ENCODE measurements at places on chromosomes 4 and X.

GRCh38 chr4:152696764-152697261 is 17.0 kb upstream of the TMEM154 start:
- DNase-seq: no peak

- no peak for DNase-seq
These were observed 9.6 kb upstream of the TMSB4X start for GRCh38 chrX:12965131-12965940.

GRCh38 chr4:159175085-159175988 is 72.5 kb downstream of the RAPGEF2 start:
- peak; percentile 65 for DNase-seq

- no peak for DNase-seq
These were observed 1.8 kb downstream of the EPHA5 start for GRCh38 chr4:65668201-65669089.

GRCh38 chr4:159278399-159278798 is 175.5 kb downstream of the RAPGEF2 start:
- DNase-seq: no peak

DNA sequence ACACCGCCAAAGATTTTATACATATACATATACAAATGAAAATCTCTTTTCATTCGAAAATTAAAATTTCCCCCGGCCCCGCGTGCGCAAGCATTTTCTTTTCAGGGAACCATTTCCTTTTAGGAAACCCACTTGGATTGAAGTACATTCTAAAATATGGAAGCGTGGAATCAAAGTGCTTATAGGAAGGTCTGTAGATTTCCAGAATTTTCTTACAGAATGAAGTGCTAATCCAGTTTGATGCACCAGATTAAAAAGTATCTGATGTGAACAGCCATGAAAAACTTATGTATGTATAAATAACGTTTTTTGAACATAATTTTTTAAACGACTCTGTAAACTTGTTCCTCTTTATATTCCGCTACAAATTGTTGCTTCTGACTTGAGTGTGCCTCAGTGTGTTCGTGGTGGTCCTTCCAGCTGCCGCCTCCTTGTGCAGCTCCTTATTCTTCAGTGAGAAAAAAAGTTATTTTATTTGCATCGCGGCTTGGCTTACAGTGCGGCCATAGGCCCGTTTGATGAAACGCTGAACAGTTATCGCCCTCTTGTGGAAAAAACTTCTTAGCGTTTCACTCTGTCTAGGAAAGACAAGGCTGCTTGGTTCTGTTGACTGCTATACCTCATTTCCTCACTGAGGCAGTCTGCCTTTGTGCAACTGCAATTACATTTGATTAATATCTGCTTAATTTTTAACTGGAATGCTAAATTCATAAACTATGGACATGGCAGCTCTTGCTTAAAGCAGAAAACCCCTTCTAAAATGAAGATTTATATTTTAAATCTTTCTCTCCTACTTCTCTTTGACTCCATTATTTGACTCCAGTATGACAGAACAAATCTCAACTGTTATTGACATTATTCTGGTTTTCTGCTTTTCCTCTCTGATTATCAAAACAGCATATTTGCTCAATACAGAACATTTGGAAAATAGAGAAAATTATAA is 4.7 kb upstream of the NKX6-1 start:
- peak; percentile 76 for DNase-seq

GRCh38 chr4:93334003-93334402 is 494.6 kb upstream of the ATOH1 start:
- DNase-seq: no peak

DNA sequence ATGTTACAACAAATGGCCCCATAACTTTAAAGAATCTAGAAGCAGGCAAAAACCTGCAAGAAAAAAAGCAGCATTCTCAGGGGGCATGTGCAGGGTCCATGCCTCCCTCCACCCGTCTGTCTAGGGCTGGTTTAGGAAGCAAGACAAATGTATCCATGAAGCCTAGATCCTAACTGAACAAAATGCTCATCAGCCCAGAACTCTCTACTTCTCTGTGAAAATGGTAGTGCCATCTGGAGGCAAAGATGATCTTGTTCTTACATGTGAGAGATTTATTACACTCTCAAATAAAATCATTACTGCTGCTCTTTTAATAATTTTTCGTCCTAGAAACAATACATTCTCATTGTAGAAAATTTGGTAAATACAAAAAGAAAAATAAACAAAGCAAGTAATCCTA is 26.7 kb downstream of the NR3C2 start:
- DNase-seq: no peak

- DNase-seq: no peak
These were observed 249.3 kb downstream of the ANKRD50 start for GRCh38 chr4:124462954-124463828.

- DNase-seq: peak; percentile 55
These were observed 312.8 kb downstream of the TENM3 start for GRCh38 chr4:182555997-182556418.

- no peak for DNase-seq
These were observed 129.5 kb upstream of the INPP4B start for GRCh38 chr4:142975618-142976017.

DNA sequence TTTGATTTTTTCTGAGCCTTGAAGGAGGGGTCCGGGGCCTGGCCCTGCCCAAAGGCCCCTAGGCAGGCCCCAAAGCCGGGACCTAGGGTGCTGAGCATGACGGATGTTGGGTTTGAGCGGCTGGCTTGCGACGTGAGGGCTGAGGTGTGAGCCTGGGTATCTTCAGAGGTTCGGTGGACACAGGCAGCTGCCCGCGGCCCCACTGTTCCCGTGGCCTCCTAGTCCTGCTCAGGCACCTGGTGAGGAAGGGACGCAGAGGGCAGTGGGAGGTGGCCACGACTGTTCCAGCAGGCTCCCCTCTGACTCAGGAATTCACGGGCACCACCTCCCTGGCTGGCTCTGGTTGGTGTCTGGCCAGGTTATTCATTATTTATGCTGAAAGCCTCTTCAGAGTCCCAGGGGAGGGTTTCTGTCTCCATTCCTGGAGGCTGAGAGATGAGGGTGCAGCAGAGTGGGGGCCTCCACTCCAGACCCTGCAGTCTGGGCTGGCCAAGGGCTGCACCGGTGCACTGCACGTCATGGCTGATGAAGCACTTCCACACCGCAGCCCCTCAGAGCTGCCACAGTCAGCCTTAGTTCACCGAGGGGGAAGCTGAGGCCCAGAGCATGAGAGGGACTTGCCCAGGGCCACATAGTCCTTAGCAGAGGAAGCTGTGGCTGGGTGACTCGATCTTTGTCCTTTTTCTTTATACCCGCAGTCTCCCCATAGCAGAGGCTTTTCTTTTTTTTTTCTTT is 2.2 kb downstream of the MSANTD1 start:
- DNase-seq: peak; percentile 63

DNA sequence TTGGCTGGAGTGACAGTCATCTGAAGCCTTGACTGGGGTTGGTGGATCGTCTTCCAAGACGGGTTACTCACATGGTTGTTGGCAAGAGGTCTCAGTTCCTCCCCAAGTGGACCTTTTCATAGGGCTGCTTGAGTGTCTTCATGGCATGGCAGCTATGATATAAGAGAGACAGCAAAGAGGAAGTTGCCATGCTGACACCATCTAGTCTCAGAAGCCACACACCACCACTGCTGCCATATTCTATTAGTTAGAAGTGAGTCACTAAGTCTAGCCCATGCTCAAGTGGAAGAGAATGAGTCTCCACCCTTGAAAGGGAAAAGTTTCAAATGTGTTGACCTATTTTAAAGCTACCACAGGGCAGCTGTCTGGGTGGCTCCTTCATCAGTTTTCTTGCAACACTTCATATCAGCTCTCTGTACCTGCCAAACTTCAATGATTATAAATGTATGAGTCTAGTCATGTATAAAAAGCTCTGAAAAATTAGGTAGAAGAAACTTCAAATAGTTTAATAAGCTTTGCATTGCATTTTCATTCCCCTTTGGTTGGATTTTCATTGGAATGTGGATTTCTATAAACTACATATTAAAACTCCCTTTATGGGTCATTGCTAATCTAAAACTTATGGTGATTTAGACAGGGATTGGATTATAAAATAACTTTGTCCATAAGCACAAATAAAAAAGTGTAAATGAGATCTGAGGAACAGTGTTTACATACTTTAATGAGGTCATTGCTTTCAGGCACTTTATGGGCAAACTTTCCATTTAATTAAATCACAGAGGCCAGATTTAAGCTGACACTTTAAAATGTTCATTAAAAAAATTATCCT is 68.0 kb upstream of the ATXN3L start:
- no peak for DNase-seq

GRCh38 chrX:40058719-40059118 is 39.0 kb downstream of the BCOR start:
- no peak for DNase-seq

GRCh38 chr4:51918251-51918650 is 75.3 kb downstream of the DCUN1D4 start:
- no peak for DNase-seq

DNA sequence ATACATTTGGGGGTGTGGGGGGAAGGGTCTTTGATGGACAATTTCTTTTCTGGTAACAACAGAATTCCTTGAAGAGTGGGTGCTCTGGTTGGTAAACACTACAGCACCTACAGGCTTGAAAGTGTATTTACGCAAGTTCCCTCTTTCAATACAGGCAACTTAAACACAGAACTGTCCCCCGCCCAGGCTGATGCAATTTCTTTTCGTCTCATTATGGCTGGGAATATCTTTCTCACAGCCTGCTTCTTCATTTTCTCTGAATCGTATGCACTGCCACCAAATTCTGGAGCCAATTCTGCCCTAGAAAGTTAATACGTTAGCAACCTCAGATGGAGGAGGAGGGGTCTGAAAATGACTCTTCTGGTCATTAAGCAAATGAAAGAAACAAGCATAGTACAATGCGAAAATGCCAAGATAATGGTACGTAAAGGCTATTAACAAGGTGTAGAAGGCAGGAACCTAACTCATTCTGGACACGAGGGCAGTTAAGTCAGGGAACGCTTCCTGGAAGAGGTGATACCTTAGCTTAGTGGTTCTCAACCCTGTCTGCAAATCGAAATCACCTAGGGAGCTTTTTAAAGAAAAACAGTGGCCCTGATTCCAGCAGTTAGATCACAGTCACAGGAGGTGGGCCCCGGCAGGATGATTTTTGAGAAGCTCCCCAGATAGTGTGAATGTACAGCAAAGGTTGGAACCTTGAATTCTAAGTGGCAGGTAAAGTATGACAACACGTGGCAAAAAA is 1.0 kb downstream of the AGA start:
- peak; percentile 15 for DNase-seq

GRCh38 chrX:17415242-17415810 is 40.3 kb downstream of the NHS start:
- DNase-seq: no peak

- no peak for DNase-seq
These were observed 36.0 kb upstream of the CD99L2 start for GRCh38 chrX:150934453-150934852.

DNA sequence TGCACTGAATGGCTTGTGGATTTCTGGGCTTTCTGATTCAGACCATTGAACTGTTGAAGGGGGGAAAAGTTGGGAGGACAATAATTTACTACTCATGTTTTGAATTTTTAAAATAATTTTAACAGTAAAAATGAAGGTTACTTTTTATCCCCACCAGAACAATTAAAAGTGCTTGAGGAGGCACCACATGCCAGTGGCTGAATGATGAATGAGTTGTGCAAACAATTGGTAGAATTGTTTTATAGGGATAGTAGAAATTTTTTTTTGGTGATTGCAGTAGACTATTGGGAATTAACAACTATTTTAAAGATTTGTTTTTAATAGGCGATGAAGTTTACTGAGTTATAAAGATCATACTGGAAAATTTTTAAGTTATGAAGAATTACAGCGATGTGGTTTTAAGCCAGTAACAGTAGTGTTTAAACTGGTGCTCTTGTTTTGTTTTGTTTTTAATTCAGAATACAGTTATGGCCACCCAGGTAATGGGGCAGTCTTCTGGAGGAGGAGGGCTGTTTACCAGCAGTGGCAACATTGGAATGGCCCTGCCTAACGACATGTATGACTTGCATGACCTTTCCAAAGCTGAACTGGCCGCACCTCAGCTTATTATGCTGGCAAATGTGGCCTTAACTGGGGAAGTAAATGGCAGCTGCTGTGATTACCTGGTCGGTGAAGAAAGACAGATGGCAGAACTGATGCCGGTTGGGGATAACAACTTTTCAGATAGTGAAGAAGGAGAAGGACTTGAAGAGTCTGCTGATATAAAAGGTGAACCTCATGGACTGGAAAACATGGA is 2.7 kb downstream of the REST start:
- no peak for DNase-seq

GRCh38 chr4:126906466-126906865 is 726.3 kb upstream of the INTU start:
- no peak for DNase-seq

- no peak for DNase-seq
These were observed 443.9 kb upstream of the INTU start for GRCh38 chr4:127188847-127189246.

GRCh38 chrX:10015723-10016518 is 48.8 kb downstream of the CLDN34 start:
- DNase-seq: no peak

GRCh38 chr4:90960840-90961239 is 833.6 kb downstream of the CCSER1 start:
- no peak for DNase-seq

GRCh38 chr4:24991015-24991414 is 39.7 kb downstream of the LGI2 start:
- no peak for DNase-seq

DNA sequence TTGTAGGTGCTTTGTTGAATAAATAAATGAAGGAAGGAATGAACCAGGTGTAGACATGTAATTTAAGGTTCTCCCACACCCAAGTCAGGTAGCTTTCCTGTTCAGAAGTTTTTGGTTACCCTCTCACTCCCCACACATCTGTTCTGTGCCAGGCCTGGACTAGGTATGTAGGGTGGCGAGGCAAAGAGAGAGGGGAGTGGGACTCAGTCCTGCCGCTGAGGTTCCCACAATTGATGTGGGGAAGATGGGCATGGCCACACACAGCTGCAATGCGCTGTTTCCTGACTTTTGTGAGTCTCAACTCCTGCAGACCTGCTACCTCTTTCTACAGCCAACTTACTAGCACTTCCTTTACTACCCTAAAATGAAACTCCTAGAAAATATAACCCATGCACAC is 88.9 kb downstream of the RTL5 start:
- no peak for DNase-seq

- peak; percentile 33 for DNase-seq
These were observed 3.8 kb downstream of the SLITRK2 start for GRCh38 chrX:145821291-145821897.

DNA sequence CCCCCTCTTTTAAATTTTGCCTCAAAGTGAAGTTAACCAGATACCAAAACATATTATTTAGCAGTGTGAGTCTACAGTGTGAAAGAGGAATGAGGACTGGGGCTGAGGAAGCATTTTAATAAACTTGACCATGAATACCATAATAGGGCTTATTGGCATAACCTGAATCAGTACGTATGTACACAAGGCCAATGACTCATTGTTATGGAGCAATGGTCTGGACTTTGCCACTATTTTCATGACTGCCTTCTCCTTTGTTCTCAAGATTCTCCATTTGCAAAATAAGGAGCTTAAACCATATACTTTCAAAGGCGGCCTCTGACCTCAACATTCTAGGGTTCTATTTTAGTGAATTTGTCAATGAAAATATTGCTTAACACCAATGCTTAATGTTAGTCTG is 102.8 kb upstream of the OR13H1 start:
- DNase-seq: no peak

Measured in iPS-NIHi11 (cell line).